CD4-positive, alpha-beta T cell treated with Interleukin-21 for 1 hour (primary cell): ENCODE measurements at places on chromosomes 12 and 14.

GRCh38 chr14:23828616-23829015, 125.0 kb upstream of the DHRS4 start:
- DNase-seq = no peak

- no peak for DNase-seq
Measured at GRCh38 chr12:113276306-113276705, 55.0 kb downstream of the TPCN1 start.

DNA sequence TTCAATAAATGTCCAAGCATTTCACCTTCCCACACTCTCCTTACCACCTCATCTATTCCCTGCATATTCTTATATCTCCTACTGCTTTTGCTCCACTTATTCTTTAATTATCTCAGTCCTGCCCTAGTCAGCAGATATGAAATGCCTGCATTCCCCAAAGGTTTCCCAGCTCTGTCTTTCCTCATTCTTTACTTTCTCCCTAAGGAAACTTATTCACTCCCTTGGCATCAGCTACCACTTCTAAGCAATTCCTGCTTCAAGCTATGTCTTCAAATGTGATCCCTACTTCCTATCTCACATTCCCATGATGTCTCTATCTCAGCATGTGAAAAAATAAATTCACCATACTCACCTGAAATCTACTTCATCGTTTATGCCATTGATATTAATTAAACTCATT, 111.8 kb downstream of the CAPZA3 start:
- DNase-seq = no peak

DNA sequence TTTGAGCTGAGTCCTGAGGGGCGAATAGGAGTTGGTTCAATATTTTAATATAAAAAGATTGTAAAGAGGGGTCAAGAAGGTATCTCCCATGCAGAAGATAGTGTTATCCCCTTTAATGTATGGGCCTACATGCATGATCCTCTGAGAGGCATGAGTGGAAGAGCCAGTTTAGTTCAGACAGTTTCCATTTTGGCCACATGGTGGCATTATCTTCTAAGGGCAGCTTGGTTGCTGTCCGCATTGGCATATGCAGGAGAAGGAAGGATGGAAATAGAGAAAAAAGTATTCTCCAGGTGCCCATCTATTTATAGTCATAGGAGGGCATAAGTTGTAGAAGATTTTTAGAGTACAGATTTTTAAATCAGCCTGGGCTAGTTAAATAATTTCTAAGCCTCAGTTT, 5.4 kb downstream of the SAMD4A start:
- peak; percentile 24 for DNase-seq

DNA sequence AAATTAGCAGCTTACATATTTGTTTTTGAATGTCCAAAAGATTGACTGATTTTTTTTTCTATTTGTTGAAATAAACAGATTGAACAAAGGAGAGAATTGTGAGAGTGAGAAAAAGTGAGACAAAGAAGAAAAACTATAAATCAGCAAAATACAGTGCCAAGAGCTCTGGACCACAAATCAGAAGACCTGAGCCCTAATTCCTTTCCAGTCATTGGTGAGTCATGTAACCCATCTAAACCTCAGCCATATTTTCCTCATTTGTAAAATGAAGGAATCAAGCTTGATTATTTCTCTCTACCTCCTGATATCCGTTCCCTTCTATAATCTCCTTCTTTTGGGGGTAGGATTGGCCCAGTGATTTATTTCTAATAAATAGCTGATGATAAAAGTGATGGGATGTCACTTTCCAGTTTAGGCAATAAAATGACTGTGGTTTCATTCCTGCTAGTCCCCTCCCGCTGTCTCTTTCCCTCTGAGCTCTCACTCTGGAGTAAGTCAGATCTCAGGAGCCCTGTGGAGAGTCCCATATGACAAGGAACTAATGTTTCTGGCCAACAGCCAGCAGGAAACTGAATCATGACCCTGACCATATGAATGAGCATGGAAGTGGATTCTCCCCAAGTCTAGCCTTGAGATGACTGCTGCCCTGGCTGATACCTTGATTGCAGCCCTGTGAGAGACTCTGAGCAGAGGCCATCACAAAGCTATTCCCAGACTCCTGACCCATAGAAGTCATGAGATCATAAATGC, 218.9 kb downstream of the ACSS3 start:
- no peak for DNase-seq

DNA sequence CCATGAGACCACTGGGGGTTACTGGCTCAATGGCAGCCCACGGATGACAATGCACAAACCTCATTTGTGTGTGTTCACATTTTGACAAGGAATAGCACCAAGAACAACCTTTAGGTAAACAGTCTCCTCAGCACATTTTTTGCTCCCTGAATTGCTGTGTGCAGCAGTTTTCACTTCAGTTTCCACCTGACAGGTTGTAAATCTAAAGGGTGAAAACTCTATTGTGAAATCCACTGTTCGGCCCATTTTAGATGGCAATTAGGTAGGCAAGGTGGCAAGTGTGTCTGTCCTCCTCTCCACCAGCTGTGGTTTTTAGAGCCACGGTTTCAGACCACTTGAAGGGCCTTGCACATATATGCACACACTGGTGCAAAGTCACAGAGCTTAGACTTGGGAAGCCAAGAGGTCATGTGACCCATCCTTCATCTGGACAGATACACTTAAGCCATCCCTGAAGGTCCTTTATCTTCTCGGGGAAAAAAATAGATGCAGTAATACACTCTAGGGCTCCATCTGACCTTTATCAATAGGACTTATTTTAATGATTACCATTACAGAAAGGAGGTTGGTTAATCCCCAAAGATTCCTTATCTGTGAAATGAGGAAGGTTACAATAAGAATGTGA, 23.2 kb downstream of the HAL start:
- no peak for DNase-seq

- DNase-seq = no peak
Measured at GRCh38 chr14:58963873-58964597, 224.4 kb upstream of the DAAM1 start.

GRCh38 chr12:77354766-77355362, 289.5 kb upstream of the E2F7 start:
- no peak for DNase-seq

DNA sequence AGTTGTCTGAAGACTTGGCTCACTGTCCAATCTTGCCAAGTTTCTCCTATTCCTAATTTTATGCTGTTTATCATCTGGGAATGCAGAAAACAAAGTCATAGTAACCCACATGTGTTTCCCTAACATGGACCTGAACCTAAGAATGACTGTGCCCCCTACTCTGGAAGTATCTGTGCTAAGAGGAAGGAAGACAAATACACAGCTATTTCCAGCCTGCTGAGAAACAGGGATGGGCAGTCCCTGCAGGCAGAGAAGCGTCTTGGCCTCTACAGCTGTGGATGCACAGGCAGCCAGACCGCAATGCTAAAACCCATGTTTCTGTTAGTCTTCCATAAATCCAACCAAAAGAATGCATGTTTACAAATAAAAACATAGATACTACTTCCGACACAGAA, 56.2 kb downstream of the DUSP16 start:
- DNase-seq = no peak

GRCh38 chr14:70020352-70021170, 141.3 kb downstream of the SMOC1 start:
- no peak for DNase-seq

DNA sequence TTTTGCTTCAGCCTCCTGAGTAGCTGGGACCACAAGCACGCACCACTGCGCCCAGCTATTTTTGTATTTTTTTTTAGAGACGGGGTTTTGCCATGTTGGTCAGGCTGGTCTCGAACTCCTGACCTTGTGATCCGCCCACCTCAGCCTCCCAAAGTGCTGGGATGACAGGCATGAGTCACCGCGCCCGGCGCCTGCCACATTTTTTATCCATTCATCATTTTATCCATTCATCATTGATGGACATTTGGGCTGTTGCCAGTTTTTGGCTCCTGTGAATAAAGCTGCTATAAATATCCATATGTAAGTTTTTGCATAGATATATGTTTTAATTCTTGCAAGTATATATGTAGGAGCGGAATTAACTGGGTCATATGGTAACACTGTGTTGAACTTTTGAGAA, 79.5 kb downstream of the DAAM1 start:
- DNase-seq = no peak

DNA sequence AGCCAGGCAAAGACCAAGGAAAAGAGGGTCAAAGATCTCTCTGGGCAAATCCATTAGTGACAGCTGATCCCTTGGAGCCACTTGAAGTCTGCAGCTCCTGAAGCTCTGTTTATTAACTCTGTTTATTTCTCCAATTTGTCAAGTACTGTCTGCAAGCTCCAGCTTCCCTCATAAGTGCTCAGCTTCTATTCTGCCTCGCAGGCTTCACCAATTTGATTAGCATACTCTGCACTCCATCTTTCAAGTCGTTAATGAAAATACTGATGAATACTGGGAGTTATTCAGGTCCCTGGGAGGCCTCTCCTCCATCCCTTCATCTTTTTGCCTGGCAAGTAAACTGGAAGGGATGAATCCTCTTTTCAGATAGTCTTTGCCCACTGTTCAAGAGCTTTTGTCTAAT, 54.3 kb downstream of the TTC9 start:
- no peak for DNase-seq

- DNase-seq = no peak
Measured at GRCh38 chr12:63857771-63858670, 13.5 kb downstream of the SRGAP1 start.

- peak; percentile 57 for DNase-seq
Measured at GRCh38 chr12:22543246-22544037, 900 bp downstream of the C2CD5 start.

DNA sequence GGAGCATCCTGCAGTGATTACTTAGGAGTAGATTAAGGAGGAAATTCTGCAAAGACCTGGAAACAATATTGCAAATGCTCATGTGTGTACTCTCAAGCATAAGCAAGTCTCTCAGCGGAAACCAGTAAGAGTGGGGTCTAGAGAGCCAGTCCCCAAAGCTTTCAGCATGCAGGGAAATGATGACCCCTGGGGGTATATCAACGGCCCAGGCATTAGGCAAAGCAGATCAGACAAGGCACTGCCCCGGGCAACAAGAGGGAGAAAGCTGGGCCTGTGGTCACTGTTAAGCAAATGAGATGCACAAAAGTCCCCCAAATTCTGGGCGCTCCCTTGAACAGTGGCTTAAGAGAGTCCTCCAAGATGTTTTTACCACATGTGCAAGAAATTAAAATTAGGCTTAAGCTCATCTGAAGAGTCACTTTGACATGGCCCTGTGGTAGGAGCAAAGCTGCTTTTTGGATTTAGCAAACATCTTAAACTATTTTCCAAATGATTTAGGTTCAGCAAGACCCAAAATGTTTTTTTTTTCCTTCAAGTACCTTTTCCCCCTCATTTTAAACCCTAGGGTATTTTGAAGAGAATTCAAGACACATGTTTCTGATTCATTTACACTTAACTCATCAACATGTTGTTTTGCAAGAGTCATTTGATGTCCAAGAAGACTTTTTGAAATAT, 457.1 kb upstream of the TBX3 start:
- DNase-seq = no peak

GRCh38 chr14:104478656-104479055, 100.9 kb upstream of the C14orf180 start:
- no peak for DNase-seq

GRCh38 chr12:74598819-74599218, 61.2 kb downstream of the ATXN7L3B start:
- no peak for DNase-seq

DNA sequence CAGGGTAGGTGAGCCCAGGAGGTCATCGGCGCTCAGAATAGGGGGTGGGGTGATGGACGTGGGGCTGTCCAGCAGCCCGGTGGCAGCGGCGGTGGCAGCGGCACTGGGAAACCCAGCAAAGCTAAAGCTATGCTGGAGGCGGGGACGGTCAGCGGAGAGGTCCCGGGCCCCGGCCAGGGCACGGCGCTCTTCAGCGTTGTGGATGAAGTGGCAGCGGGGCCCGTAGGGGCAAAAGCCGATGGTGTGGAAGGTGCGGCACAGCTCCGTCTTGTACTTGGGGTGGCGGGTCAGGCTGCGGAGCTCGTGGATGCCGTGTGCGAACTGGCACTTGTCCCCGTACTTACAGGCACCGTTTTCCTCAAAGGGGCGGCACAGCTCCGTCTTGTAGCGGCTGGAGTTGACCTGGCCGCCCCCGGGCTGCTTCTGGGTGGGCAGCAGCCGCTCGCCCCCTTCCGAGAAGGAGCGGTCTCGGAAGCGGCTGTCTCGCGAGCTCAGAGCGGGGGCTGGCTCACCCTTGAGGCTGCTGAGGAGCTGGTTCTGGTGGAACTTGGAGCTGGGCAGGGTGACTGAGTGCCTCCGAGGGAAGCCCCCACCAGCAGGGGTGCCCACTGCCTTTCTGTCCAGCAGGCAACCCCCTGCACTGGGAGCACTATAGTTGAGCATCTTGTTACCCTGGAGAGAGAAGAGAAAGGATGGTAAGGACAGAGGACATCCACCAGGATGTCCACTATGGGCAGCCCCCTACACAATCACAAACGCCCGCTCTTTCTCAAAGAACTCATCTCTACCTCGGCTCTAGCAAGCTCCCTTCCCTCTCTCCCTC, 2.8 kb downstream of the ZFP36L1 start:
- peak; percentile 28 for DNase-seq

DNA sequence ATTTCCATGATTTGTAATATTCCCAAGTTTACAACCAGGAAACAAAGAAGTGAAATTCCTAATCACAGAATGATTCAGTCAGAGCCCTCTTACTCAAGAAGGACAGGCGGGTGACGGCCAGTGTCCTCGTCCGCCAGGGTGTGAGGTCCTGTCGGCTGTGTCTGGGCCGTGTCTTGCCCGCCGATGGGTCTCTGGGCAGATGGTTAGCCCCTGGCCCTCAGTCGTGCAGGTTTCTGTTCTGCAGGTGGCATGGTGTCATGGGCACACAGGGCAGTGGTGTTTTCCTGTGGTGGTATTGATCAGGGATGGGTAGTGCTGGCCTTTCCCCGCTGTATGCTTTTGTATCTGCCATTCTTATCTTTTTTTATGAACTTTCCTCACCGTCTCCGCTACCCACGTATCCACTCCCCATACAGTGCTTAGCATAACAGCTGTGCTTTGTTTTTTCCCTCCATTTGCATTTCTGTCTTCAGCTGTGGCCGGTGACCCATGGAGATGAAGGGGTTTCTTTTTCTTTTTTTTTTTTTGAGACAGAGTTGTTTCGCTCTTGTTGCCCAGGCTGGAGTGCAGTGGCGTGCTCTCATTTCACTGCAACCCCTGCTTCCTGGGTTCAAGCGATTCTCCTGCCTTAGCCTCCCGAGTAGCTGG, 100.7 kb downstream of the TSPAN9 start:
- DNase-seq = no peak

DNA sequence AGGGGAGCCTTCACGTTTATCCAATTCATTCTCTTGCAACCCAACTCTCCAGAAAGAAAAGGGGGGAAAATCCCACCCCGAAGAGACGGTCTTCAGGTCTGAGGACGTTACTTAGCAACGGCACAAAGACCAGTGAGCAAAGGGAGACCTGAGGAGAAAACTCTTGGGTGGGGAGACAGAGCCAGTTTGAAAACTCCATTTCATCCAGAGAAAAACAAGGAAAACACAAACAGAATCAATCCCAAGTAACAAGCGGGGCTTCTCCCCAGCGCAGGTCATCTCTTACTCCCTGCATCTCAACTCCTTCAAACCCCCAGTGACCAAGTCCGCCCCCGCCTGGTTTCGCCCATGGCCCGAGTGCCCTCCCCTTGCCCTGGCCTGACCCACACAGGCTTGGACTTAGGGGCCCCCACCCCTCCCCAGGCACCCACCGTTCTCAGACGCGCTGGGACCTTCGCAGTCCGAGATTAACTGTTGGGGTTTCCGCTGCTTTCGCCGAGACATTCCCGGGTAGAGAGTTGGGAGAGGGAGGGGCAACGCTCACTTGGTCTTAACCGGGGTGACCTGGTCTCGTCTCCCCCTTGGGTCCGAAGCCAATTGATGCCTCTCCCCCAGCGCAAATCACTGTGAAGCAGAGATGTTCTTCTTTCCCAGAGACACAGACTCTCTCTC, 10.4 kb upstream of the SALL2 start:
- no peak for DNase-seq
